Left colon (tissue), 2 donors: ENCODE measurements at places on chromosomes 12 and 14. TPM values are rescaled to one million over a fixed set of nuclear protein-coding genes. Genes with fewer than 3 reads are reported as not detected.
A peak's percentile ranks its signal among the peaks of the same experiment; 100 is the strongest.

The FAM222A gene
- 4.7 TPM for total RNA-seq

The CLEC2A gene
- total RNA-seq: not detected

The EIF2B1 gene
- 38.8 TPM for total RNA-seq

The SMCO3 gene
- total RNA-seq: not detected

The RD3L gene
- not detected for total RNA-seq

The NRIP2 gene
- 1.8 TPM for total RNA-seq

The C12orf50 gene
- not detected for total RNA-seq

The PLEK2 gene
- 41.7 TPM for total RNA-seq

The TAS2R20 gene
- total RNA-seq: 1.6 TPM

GRCh38 chr12:80195074-80195726 lies 95.9 kb downstream of the OTOGL start:
- no peak for DNase-seq

GRCh38 chr12:31406345-31406744 lies 80.4 kb upstream of the SINHCAF start:
- DNase-seq: no peak

- no peak for DNase-seq
These were observed 668 bp downstream of the MRPS35 start for GRCh38 chr12:27711317-27711682.

DNA sequence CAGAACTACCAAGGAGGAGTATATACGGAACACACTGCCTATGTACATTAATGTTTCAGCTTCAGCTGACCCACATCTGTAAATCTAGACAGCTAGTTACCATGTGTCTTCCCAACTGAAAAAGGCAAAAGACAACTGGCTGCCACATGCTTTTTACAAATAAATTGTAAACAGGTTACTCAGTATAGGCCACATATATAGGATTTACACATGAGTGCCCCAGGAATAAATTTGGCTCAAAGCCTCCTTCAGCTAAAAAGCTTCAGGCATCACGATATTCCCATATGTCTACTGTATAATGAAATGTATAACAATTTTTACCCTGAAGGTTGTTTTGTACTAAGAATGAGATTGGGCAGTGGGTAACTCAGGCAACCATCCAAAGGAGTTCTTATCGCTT lies 175.9 kb upstream of the BMP4 start:
- DNase-seq: no peak

- peak; percentile 57 for DNase-seq
These were observed 1.1 kb downstream of the HDAC7 start for GRCh38 chr12:47818467-47819137.

DNA sequence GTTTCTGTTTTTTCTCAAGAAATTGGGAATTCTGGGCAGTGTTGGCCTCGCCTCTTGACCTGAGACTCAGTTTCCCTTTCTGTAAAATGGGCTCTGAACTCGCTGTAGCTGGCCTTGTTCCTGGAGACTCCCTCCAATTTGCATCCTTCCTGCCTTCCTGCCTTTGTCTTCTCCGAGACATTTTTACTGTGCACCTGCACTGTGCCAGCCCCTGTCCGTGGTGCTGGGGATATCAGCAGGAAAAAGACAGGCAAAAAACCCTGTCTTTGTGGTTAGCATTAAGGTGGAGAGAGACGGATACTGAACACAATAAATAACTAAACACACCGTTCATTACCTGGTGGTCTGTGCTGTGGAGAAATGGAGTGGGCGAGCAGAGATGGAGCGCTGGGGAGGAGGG lies 129.8 kb downstream of the AACS start:
- DNase-seq: no peak

DNA sequence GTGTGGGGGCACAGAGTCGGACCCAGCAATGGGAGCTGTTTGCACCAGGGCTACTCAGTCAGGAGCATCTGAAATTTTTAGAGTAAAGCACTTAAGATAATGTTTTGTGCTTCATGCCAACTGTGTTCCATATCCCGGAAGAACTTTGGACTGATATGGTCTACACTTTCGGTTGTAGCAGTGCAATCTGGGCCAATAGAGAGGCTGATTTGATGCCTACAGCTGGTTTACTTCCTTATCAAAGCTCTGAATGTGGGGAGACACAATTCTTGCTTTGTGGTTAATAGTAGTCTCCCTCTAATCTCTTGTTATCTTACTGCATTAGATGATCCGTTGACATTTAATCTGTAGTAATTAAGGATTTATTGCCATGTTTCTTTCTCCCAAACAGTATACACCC lies 7.8 kb upstream of the VDR start:
- no peak for DNase-seq

- DNase-seq: peak; percentile 66
These were observed 441 bp downstream of the RAB5B start for GRCh38 chr12:55974308-55974730.

DNA sequence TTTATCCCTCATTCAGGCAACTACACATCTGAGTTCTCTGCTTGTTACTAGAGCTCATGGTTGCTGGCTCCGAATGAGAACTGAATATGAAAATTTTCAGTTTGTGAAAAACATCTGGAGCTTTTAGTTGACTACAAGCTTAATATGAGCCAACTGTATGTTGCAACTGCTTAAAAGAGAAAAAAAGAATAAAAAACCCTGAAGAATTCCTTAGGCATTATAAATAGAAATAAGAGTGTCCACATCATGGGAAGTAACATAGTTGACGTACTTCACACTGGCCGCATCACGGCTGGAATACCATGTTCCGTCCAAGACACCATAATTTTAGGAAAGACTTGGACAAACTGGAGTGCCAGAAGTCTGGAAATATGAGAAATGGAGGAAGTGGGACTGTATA lies 57.9 kb downstream of the PDE3A start:
- DNase-seq: no peak

GRCh38 chr12:23564451-23565152 lies 384.9 kb downstream of the SOX5 start:
- DNase-seq: no peak

- DNase-seq: no peak
These were observed 372.6 kb downstream of the BCL11B start for GRCh38 chr14:98899441-98899840.

GRCh38 chr14:23299211-23299957 lies 3.3 kb downstream of the PPP1R3E start:
- DNase-seq: no peak

DNA sequence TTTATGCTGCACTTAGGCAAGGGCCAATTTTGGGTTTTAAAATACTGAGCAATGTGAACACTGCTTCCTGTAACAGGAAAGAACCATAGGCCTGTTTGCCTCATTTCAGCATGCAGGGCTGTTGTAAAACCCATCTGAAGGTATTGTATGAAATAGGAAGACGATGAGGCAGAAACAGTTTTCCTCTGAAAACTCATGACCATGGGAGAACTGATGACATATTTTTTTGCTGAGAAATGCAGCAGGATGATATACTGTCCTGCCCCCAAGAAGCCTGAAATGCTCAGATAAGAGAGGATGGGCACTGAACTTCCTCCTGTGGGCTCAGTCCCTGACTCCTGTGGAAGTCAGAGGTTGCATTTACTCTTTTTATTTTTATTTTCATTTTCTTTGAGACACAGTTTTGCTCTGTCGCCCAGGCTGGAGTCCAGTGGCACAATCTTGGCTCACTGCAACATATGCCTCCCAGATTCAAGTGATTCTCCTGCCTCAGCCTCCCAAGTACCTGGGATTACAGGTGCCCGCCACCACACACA lies 17.4 kb downstream of the PYGL start:
- DNase-seq: no peak

- no peak for DNase-seq
These were observed 288.5 kb downstream of the KSR2 start for GRCh38 chr12:117680312-117680711.

DNA sequence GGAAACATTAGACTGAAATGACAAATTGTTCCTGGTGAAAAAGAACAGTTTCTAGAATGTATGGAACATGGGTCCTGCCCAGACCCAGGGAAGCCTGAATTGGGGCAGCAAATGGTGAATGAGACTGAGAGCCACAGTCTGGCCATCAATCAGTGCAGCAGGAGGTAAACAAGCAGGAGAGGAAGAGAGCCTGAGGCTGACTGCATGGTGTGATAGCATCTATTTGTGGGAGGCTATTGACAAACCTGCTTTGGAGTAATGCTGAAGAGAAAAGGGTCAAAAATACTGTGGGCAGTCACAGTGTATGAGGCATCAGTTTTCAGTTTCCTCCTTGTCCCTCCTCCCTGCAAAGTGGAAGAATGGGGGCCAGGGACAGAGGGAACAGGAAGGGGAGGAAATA lies 136.8 kb downstream of the ANKS1B start:
- DNase-seq: no peak

DNA sequence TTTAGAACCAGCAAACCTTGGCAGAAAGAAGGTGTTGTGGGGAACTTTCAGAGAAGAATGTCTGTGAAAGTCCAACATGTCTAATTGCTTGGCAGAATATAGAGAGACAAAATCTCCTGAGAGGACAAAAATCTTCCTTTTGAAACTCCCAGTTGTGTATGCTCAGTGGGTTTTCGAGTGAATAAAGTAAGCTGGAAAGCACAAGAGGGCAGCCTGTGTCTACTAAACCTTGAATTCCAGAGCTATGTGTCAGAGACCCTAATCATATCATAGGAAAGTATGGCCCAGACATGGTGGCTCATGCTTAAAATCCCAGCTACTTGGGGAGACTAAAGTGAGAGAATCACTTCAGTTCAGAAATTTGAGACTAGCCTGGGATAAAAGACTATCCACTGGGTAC lies 661.2 kb downstream of the SLC16A7 start:
- no peak for DNase-seq

DNA sequence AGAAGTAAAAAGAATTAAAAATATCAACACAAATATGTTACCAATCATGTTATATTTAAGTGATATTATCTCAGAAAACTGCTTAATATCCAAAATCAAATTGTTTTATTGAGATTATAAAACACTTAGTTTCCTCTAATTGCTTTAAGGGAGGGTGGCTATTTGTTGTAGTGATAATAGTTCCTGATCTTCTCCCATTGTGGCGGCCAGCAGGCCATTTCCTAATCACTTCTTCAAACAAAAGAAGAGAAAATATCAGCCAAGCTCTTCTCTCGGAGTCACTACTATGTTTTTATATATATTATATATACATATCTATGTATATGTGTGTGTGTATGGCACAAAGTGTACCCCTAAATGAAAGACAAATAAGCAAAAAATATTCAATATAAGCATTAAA lies 31.5 kb downstream of the ERO1A start:
- DNase-seq: no peak

DNA sequence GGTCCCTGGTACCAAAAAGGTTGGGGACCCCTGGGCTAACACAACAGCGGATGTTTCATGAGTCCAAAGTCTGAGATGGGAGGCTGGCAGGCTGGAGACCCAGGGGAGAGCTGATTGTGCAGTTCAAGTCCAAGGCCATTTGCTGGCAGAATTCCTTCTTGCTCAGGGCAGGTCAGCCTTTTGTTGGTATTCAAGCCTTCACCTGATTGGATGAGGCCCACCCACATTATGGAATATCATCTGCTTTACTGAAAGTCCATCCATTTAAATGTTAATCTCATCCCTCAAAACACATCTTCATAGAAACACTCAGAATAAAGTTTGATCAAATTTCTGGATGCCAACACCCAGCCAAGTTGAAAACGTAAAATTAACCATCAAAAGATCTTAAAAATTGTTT lies 52.9 kb downstream of the GSC start:
- DNase-seq: no peak

DNA sequence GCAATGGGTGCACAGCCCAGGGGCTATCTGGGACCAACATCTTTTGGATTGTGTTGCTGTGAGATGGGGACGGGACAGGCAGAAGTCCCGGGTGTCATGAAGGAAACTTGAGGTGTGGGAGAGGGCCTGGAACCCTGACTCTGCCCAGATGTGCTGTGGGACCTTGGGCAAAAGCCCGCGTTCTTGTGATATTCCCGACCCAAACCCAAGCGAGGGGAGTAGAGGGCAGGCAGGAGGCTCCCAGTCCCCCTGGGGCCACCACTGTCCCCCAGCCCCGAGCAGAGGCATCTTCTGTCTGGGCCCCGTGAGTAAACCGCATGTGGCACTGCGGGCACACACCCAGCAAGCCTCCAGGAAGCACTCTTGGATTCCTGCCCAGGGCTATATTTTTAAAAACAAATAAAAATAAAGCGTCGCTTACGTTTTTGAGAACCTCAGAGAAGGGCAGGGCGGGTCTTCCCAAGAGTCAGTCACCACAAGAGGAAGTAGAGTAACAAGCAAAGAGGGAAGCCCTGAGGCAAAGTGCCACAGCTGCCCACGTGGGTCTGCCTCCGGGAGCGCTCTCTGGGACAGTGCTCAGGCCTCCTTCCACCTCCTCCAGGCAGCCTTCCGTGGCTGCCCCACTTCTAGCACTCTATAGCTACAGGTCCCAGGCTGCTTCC lies 39.5 kb downstream of the BEGAIN start:
- peak; percentile 86 for DNase-seq

- DNase-seq: no peak
These were observed 205.6 kb upstream of the SOX5 start for GRCh38 chr12:24155042-24155441.

GRCh38 chr12:55659486-55660385 lies 23.0 kb downstream of the OR10P1 start:
- no peak for DNase-seq
